ENCODE measurements at places on chromosomes 7 and 10.

GRCh38 chr10:114401195-114401791, 3.0 kb downstream of the AFAP1L2 start:
- peak; percentile 76 for DNase-seq

GRCh38 chr10:89478085-89478738, 57.2 kb downstream of the SLC16A12 start:
- DNase-seq = no peak

DNA sequence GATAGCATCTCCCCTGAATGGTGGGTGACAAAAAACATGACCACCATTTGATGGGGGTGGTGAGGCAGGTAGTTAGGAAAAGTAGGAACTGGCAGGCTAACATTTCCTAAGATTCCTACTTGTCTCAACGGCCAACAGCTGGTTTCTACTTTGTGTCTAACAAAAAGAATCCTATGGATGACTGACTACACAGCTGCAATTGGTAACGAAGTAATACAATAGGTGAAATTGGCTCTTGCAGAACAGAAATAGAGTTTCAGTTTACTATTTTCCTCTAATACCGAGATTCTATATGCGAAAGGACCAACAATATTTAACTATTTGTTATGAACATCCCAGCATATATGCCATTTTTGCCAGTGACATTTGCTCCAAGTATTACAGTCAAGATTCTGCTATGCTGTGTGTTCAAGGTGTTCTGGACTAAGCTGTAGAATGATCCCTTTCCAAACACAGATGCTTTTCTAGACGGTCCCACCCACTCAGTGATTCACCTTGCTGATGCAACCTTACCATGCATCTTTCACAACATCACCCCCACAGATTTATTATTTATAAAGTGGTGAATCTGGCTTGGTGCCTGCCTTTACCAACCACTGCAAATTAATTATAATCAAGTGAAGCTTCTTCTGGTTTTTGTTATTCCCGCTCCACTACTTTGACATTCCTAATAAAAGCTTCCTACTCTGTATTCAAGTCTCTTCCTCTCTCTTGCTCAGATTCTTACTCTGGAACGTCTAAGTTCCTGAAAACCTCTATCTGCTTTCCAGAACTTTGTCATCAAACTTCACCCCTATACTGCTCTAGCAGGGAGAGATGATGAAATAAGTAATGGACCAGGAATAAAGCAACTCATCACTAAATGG, 16.8 kb downstream of the BBIP1 start:
- no peak for DNase-seq

DNA sequence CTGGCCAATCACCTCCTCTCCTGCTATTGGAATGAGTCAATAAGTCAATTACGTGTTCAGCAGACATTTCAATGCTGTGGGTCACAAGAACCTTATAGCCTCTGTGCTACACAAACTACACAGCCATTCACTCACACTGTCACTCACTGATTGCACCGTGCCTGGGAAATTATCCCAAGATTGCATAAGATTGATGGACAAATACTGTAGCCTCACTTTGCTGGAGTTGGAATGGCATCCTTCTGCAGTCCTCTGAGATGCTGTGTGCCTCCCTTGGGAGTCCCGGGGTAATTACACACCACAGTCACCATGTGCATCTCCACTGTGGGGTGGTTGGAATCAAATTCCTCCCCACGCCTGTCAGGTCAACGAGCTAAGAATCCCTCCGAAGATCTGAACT, 358.7 kb upstream of the MGMT start:
- no peak for DNase-seq

DNA sequence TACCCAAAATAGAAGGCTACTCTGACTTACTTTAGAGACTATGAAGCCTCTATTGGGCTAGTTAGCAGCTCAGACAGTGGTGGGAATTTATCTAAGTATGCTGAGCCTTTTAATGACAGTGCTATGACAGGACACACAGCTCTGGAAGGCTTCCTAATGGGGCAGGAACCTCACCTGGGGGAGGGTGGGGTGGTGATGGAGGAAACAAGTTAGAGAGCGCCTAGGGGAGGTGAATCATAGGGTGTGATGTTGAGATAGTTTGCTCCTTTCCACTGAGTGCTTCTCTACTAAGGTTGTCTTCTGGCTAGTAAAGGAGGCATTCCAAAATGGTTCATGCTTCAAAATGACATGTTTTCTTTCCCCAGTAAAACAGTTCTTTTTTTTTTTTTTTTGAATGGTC, 42.1 kb downstream of the PPP1R9A start:
- DNase-seq = no peak

DNA sequence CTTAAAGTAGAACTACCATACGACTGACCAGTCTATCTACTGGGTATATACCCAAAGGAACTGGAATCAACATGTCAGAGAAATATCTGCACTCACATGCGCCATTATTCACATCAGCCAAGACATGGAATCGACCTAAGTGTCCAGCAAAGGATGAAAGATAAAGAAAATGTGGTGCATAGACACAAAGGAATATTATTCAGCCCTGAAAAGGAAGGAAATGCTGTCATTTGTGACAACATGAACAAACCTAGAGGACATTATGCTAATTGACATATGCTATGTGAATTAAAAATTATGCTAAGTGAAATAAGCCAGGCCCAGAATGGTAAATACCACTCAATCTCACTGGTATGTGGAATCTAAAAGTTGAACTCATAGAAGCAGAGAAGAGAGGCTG, 123.7 kb downstream of the KLF6 start:
- DNase-seq = no peak

GRCh38 chr7:152180587-152180986, 155.1 kb downstream of the GALNT11 start:
- no peak for DNase-seq

GRCh38 chr10:132589681-132590080, 52.1 kb downstream of the INPP5A start:
- DNase-seq = no peak

DNA sequence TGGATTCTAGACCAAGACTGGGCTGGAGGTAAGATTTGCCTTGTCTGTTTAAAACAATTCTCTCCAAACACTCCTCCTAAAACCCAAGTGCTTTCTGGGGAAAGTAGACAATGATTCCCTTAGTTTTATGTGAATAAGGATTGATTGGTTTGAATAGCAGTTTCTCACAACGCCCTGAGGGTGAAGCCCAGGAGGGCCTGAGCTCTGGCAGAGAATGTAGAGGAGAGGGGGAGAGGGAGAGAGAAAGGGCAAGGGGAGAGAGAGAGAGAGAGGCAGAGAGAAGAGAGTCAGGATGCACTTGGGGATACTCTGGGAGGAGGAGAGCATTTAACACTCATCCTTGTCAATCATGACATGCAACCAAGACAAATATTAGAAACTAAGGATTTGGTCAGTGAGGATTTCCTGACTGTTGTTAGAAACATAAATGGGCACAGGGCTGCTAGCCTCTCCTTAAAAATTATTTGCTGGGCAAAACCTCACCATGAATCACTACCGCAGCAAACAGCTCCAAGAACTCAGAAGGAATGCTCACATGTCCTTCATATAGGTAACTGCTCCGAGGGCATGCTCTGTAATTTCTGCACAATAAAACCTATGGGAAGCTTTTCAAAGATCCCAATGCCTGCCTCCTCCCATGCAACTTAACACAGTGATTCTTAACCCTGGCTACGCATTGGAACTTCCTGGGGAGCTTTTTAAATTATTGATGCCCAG, 55.2 kb upstream of the RAPGEF5 start:
- DNase-seq = no peak

DNA sequence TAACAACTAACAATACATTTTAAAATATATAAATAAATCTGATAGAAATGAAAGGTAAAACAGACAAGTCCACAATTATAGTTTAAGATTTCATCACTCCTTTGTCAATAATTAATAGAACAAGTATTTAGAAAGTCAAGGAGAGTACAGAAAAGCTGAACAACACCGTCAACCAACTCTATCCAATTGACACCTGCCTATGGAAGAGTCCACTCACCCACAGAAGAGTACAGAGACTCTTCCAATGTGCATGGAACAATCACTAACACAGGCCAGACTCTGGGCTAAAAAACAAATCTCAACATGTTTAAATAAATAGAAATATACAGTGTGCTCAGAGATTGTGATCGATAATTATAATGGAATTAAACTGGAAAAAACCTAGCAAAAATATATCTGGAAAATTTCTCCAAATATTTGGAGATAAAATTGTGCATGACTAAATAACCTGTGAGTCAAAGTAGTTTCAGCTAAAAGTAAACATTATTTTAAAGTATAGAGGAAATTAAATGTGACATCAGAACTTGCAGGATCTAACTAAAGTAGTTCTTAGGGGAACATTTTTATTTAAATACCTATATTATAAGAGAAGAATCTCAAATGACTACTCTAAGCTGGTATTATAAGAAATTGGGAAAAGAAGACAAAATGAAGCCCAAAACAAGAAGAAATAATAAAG, 109.9 kb upstream of the EGFR start:
- no peak for DNase-seq

DNA sequence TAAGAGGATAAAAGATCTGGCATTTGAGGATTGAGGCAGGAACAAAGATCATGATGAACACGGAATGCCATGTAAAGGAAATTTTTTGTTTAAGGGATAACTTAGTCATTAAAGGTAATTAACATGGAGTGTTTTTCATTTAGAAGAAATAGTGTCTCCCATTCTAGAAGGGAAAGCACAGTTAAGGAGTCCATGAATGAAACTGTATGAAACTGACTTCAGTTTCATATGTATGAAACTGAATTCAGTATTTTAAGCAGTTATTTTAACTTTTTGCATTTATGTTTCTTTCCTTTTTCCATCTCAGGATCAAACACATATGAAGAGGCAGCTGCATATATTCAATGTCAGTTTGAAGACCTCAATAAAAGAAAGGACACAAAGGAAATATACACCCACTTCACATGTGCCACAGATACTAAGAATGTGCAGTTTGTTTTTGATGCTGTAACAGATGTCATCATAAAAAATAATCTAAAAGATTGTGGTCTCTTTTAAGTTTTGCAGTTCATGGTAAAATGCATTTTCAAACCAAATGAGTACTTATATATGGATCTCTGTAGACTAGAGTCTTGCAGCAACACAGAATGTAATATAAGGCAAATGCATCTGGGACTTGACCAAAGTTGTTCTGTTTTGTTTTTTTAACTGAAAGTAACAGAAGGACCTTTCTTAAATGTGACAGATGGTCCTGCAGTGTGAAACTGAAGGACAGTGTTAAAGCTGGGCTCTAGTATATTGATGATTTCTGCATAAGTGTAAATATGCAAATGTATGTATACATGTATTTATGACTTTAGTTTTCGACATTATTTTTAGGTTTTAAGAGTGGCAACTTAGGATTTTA, 82.6 kb downstream of the GNAI1 start:
- DNase-seq = no peak

DNA sequence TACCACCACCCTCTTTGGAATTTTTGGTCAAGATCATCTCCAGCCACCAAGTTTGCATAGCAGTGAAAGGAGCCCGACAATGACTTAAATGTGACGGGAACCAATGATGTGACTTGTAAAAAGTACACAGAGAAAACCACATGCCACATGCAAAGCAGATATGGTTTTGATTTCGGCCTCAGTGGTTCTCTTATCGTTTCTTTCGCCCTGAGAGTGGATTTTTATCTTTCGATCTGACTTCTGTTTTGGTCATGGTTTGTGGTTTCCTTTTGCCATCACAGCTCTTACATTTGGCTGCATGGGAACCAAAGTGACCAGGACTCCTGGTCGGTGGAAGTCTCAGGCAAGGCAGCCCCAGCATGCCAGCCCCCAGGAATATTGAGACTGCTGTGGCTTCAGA, 31.5 kb downstream of the TCF7L2 start:
- no peak for DNase-seq

- no peak for DNase-seq
Observed at GRCh38 chr7:80650030-80650429, 11.6 kb downstream of the CD36 start.

- DNase-seq = no peak
Observed at GRCh38 chr10:45809837-45810236, 37.5 kb downstream of the AGAP4 start.

- DNase-seq = no peak
Observed at GRCh38 chr10:69340695-69341094, 62.4 kb downstream of the HK1 start.

DNA sequence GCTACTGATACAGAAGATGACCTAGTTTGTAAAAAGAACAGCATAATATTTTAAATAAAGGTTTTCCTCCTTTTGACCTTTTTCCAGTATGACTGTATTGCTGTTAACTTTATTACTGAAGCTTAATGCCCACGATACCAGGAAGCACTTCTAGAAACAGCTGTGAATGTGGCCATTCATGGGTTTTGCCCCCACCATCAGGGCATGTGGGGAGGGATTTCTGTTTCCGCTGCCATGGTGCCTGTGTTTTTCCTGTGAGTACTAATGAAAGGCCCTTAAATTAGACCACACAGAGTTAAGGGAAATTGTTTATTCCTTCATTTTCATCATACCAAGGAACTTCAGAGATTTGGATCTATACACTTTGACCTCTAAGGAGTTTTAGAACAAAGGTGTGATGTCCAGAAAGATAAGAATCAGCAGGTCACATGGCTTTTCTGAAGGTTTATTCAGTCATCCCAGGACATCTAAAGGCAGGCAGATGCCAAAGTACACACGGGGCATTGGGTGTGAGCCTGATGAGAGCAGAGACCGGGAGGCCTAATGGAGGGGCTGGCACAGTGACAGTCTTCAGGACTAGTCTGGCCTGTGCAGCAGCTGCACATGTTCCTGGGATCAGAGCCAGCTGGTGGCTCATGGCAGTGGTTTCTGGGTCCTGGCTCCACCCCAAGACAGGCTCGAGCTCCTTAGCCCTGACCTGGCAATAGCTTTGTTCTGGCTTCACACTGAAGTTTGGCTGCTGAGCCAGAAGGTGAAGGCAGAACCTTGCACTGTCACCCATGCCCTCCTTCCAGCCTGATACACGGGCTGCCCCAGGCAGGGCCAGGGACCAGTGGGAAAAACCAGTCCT, 190.9 kb downstream of the REEP3 start:
- DNase-seq = peak; percentile 81

- no peak for DNase-seq
Observed at GRCh38 chr10:5563991-5564536, 39.3 kb downstream of the CALML3 start.

GRCh38 chr10:53108317-53108934, 335.8 kb upstream of the MBL2 start:
- no peak for DNase-seq

DNA sequence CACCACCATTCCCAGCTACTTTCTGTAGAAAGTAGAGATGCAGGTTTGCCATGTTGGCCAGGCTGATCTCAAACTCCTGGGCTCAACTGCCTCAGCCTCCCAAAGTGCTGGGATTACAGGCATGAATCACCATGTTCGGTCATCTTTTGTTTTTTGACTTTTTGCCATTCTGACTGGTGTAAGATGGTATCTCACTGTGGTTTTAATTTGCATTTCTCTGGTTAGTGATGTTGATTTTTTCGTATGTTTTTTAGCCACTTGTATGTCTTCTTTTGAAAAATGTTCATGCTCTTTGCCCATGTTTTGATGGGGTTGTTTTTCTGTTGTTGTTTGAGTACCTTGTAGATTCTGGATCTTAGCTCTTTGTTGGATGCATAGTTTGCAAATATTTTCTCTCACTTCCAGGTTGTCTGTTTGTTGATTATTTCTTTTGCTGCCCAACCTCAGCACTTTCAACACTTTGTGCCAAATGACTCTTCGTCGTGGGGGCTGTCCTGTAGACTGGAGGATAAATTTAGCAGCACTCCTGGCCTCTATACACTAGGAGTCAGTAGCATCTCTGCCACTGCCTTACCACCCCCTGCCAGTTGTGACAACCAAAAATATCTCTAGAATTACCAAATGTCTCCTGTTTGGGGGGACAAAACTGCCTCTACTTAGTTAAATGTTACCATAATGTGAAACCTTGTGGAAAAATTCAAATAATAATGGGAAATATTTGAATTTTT, 6.5 kb upstream of the CPED1 start:
- DNase-seq = peak; percentile 50

GRCh38 chr7:128453836-128454804, 1.6 kb upstream of the HILPDA start:
- DNase-seq = no peak

All from GM04503 (cell line).